ENCODE measurements at places on chromosomes 11 and 22.

GRCh38 chr11:73596547-73596946 is 1.4 kb downstream of the FAM168A start:
- no peak for DNase-seq

DNA sequence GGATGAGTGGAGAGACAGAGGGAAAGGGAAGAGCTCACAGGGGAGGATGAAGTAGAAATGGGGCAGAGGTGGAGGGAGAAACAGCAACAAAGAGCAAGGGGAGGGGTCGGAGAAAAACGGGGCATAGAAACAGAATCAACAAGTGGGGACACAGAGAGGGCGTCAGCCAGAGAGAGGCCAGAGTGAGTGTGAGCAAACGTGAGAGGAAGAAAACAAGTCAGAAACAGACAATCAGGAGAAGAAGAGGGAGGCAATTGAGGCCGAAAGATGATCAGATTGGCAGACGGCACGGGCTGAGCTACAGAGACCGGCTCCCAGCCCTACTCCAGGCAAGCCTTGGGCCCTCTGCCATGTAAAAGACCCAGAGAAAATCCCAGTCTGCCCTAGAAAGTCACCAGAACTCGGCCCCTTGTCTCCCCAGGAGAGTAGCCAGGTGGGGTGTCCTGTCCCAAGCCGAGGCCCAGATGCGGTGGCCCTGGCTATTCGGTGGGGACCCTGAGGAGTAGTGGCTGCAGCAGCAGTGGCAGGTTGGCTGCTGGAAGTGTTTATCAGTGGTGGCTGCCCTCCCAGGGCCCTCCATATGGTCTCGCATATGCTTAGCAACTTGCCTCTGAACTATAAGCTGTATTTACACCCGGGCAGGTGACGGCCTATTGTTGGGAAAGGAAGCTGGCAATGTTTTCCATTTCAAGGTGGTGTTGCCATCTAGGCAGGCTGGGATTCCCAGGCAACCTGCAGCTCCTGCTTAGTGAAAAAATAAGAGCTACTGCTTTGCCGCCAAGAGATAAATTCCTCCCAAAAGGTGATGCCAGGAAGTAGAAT is 14.8 kb upstream of the TSPAN18 start:
- DNase-seq: no peak

GRCh38 chr22:26535603-26535908 is 23.3 kb upstream of the TFIP11 start:
- DNase-seq: no peak

DNA sequence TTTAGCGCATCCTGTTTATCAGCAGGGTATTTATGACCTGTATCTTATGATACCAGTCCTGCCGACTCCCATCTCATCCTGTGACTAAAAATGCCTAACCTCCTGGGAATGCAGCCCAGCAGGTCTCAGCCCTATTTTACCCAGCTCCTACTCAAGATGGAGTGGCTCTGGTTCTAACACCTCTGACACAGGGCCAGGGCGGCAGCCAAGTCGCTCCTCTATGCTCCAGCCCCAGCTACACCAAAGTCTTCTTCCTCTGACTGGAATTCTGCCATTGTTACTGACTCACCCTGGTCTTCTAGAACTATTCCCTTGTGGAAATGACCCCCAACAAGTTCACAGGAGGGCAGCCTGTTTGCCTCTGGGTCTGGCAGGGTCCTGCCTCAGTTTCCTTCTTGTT is 7.9 kb upstream of the C1QTNF6 start:
- DNase-seq: no peak

- no peak for DNase-seq
Measured at GRCh38 chr22:47768027-47768426, 1005.6 kb downstream of the TBC1D22A start.

- no peak for DNase-seq
Measured at GRCh38 chr11:75924966-75925784, 110.2 kb downstream of the UVRAG start.

DNA sequence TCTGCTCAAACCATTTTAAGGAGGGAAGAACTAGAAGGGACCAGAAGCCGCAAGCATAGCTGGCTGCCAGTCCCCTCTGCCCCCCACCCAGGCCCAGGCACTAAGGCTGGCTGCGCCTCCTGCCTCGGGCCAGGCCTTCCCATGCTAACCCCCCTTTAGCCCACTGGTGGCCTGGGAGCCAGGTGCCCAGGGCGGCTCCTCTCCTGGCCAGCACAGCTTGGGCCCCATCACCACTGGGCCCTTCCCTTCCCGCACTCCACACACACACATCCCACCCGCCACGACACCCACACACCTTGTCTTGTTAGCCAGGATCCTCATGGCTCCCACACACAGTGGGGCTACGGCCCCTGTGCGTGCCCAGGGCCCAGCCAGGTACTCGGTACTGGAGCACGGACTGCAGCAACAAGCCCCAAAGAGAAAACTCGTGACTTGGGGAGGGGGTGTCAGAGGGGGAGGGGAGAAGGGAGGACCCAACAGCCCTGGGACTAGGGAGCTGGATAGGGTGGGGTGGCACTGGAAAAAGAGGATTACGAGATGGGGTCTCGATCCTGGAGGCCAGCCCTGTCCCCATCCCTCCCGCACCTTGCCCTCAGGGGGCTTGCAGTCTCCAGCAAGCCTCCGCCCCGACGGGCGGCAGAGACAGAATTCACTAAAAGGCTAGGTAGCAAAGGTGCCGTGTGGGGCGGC is 16.0 kb downstream of the BCL9L start:
- no peak for DNase-seq

DNA sequence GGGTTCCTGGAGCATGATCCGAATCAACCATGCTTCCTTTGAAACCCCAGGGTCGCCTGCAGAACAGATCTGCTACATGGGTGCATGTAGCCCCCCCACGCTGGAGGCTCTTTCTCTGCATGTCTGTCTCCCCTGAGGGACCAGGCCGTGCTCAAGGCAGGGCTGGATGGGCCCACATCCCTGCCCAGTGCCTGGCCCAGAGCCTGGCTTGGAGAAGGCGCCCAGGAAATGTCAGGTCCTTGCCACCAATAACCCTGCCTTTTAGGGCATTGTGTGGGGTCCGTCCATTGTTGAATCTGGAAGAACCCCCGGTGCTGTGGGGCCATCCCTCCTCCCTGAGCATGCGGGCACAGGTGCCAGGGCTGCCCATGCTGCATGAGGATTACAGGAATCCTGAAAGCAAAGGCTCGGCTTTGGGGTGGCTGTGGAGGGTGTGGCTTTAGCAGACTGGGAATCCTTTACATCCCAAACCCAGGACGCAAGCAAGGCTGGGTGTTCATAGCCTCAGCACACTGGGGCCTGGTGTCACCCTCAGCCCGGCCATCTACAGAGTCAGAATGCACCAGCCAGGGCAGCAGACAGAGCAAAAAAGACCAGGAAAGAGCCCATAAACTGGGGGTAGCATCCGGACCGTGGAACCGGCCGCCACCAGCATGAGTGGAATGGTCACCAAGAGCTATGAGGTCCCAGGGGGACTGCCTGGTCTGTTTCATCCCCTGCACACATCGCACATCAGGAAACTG is 48.2 kb downstream of the RTL6 start:
- no peak for DNase-seq

GRCh38 chr11:115153731-115154354 is 350.4 kb downstream of the CADM1 start:
- DNase-seq: no peak

DNA sequence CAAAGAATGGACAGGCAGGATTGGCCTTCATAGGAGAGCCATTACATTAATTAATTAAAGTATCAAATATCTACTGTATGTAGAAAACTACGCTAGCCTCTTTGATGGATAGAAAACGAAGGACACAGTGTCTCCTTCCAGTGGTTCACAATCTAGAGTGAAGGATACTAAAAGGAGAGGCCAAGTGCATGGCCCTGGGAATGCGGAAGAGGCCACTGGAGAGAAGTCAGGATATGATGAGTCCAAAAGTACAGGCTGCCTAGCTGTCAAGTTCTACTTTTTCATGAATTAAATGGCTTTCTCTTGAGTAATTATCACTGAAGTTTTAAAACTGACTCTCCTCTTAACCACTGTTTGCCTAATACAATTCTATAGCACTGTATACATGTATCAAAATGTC is 41.9 kb downstream of the ATG16L2 start:
- no peak for DNase-seq

DNA sequence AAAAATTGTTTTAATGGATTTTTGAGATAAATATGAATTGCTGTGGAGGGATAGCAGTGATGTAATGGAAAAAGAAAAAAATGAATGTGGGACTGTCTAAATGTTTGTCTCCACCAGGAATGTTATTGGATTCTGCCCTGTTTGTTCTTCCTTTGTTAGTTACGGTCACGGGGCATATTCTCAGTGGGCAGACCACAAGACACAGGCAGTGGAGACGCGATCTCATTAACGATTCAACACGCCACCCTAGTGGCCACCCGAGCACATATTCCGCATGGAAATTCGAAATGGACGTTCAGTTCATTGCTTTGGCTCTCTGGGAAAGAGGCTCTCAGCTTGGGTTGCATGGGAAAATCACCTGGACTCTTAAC is 151.8 kb upstream of the TTC12 start:
- no peak for DNase-seq

DNA sequence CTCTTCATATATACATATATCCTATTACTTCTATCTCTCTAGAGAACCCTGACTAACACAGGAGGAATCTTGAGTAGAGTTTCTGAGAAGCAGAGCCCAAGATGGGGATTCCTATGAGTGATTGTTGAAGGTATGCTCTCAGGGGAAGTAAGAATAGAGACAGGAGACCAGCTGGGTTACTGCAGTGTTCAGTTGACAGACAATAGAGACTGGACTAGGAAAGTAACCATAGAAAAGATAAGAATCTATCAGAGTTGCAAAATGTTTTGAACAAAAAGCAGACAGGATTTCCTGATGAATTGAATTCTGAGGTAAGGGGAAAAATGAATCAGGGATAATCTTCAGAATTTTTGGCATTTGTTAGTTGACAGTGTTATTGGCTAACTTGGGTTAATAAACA is 54.4 kb downstream of the SLC17A6 start:
- DNase-seq: no peak

DNA sequence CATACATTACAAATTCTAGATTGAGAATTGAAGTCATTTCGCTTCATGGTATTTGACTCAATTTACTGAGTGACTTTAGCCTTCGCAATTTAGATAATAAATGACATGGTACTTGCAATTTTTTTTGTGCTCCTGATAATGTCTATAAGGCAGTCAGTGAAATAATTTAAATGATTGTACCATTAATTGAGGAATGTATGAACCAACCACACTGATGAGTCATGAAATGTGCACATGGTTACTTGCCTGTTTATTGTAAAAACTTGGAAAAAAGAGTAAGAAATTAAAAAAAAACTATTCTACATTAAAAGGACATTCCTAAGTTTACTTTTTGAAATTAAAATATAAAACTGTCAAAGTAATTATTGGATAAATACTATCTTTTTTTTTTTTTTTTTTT is 43.3 kb downstream of the DNAJC24 start:
- DNase-seq: no peak

GRCh38 chr11:74989260-74989638 is 516 bp downstream of the NEU3 start:
- DNase-seq: no peak

DNA sequence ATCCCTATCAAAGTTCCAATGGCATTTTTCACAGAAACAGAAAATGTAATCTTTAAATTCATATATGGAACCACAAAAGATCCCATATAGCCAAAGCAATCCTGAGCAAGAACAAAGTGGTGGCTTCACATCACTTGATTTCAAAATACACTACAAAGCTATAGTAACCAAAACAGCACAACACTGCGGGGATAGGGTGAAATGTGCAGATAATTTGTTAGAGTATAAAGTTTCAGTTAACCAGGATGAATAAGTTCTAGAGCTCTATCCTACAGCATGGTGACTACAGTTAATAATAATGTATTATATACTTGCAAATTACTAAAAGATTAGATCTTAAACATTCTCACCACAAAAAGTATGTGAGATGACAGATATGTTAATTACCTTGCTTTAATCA is 55.5 kb downstream of the MAPK1 start:
- no peak for DNase-seq

- DNase-seq: no peak
Measured at GRCh38 chr11:27205250-27205649, 157.8 kb downstream of the CCDC34 start.

GRCh38 chr11:130992788-130993187 is 76.5 kb upstream of the SNX19 start:
- DNase-seq: no peak

GRCh38 chr11:102186551-102187191 is 76.4 kb downstream of the YAP1 start:
- DNase-seq: no peak

DNA sequence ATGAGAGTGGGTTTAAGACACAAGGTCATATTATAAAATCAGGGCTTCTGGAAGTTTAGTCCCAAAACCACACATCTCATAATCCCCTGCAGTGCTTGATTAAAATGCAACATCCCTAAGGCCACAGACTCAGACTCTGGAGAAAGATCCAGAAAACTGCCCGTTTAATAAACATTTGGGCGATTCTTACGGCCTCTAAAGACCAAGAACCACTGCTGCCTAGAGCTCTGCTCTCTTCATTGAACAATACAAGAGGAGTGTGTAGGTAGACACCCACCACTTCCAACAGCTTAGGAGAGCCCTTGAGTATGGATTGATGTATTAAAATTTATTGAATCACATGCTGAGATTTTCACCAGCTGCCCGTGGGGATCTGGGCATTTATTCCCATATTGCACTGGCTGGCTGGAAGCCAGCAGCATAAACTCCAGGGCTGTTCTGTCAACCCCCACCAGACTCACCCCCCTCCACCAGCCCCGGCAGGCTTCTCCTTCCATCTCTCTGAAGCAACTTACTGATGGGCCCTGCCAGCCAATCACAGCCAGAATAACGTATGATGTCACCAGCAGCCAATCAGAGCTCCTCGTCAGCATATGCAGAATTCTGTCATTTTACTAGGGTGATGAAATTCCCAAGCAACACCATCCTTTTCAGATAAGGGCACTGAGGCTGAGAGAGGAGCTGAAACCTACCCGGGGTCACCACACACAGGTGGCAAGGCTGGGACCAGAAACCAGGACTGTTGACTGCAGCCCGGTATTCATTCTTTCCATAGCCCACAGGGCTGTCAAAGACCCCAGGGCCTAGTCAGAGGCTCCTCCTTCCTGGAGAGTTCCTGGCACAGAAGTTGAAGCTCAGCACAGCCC is 749 bp upstream of the BEST1 start:
- DNase-seq: peak; percentile 98

GRCh38 chr11:65432686-65433582 is 10.3 kb downstream of the NEAT1 start:
- DNase-seq: peak; percentile 80

GRCh38 chr11:60528934-60529333 is 13.7 kb downstream of the MS4A13 start:
- DNase-seq: peak; percentile 53

- DNase-seq: no peak
Measured at GRCh38 chr11:32963721-32964120, 52.0 kb upstream of the DEPDC7 start.

DNA sequence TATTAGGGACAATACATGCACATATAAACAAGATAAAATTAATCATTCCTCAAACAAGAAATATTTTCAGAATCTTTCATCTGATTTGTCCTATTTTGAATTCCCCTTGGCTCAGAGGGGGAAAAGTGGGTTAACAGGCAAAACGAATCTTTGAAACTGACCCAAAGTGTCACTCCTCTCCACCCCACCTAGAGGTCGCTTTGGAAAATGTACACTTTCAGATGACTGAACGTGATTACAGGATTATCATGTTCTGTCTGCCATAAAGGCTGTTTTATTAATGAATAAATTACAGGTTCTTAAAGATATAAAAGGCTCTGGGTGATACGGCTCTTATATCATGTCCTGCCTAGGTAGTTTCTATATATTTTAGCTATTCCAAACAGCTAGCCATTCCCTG is 1735.0 kb downstream of the LRRC4C start:
- DNase-seq: peak; percentile 71

- peak; percentile 100 for DNase-seq
Measured at GRCh38 chr11:77047007-77047927, 13.1 kb downstream of the B3GNT6 start.
